ENCODE measurements at places on chromosomes 6 and 20.

- peak; percentile 27 for DNase-seq
These were observed 42.9 kb downstream of the C6orf132 start for GRCh38 chr6:42099340-42100028.

GRCh38 chr6:17417817-17418216, 24.4 kb downstream of the CAP2 start:
- no peak for DNase-seq

GRCh38 chr6:75884822-75885221, 135.8 kb downstream of the MYO6 start:
- no peak for DNase-seq

DNA sequence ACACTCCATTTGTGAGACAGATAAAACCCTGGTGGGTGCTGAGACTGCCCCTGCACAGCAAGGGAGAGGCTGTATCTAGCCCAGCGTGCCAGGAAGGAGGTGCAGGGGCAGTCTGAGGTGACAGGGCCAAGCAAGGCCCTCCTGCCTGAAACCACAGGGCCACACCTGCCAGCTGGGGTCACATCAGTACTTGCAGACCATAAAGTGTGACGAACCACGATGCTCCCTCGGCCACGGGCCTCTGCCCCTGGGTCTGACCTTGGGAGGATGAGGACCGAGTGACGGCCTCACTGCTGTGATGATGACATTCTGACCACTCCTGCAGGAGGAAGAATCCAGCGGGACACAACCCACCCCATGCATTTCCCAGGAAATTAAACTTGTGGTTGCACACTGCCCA, 75.1 kb downstream of the NINL start:
- DNase-seq: no peak

GRCh38 chr6:34970957-34971356, 81.9 kb downstream of the ANKS1A start:
- no peak for DNase-seq
